ENCODE measurements at places on chromosomes 11 and 22.

DNA sequence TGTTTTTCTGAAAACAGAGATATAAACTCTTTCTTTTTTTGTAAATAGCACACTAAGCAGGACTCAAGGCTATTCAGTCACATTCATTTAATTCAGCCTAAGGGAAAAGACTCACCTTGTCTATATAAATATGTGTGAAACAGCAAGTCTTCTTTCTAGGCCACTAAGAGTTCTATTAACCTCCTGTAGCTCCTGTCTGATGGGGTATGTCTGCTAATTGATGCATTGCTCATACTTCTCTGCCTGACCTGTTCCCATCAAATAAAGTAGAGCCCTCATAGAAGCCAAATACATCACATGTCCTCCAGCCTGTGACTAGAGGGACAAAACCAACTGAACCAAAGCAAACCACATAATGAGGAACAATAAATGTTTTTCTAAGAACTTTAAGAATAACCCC, 68.2 kb downstream of the MSANTD4 start:
- no peak for DNase-seq

DNA sequence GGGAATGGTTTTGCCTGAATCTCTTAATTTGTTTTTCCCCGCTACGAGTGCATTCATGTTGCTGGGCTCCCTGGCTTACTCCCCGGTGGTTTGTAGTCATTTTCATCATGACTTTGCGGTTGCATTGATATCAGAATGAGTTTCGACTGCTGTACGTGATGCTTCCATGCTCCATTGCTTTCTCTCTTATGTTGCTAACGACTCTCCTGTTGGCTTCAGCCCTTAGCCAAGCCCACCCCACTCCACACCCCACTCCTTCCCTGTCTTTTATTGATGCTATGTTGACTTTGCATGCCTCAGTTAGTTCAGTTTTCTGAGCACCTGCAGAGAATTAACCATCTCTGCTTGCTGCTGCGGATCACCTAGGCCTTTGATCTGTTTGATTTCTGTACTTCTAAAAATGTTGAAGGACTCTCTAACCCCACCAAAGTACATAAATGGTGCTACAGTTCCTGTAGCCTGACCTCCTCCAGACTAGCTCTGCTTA, 65.3 kb downstream of the ARFGAP2 start:
- DNase-seq: no peak

GRCh38 chr11:66541892-66542291, 4.0 kb downstream of the ZDHHC24 start:
- DNase-seq: no peak

- peak; percentile 4 for DNase-seq
Measured at GRCh38 chr11:92552942-92553341, 328.3 kb downstream of the FAT3 start.

DNA sequence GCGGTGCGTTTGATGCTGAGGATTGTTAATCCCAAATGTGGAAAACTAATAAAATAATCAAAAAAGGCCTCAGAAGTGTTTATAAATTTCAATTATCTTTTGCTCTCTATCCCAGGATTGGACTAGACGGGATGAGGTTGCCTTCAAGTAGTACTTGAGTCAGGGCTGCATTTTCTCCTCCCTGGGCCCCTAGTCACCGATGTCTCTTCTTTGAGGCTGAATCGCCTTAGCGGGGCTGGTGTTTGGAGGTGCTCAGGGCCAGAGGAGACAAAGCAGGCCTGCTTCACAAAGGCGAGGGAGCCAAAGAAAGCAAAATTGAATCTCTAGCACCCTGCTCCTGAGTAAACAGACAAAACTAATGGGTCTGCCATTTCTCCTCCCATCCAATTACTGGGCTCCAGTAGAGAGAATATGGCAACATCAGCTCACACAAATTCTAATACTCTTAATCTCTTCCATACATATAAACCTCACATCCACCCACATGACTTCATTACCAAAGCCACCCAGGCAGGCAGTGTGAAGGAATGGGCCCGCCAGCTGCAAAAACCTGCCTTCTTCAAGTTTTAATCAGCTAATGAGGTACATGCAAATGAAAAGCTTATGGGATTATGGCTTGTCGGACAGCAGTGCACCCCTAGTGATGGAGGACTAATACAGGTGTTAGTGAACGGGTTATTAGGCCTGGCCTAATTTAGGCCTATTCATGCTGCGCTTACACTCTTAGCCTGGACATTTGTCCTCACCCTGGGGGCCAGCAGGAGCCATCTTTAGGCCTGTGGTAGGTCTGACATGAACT, 52.7 kb upstream of the HTATIP2 start:
- DNase-seq: no peak

- peak; percentile 33 for DNase-seq
Measured at GRCh38 chr11:96207459-96208449, 135.2 kb downstream of the MAML2 start.

GRCh38 chr11:8257003-8257664, 6.5 kb downstream of the LMO1 start:
- DNase-seq: no peak

GRCh38 chr22:43919106-43919973, 4.3 kb upstream of the PNPLA3 start:
- DNase-seq: no peak

DNA sequence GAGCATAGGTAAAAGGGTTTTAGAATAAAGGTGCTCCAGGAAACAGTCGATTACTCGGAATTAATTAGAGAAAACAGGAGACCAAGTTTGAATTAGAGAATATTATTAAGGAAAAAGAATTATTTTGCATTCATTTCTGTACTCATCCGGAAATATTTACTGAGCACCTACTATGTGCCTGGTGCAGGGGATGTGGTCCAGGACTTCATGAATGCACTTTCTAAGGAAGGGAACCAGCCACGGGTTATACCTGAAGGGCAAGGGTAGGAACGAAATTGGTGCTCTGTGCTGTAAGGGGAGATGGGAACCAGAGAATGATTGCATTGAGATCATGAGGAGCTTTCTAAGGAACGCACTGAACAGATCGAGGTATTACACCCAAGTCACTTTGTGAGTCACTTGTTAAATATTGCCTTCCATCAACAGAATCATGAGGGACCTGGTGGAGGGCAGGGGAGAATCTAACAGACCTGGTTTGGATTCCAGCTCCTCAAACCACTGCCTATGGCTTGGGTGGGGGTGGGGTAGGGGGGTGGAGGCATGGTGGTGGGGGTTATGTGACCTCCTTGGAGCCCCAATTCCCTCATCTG, 40.9 kb downstream of the C11orf96 start:
- DNase-seq: no peak

DNA sequence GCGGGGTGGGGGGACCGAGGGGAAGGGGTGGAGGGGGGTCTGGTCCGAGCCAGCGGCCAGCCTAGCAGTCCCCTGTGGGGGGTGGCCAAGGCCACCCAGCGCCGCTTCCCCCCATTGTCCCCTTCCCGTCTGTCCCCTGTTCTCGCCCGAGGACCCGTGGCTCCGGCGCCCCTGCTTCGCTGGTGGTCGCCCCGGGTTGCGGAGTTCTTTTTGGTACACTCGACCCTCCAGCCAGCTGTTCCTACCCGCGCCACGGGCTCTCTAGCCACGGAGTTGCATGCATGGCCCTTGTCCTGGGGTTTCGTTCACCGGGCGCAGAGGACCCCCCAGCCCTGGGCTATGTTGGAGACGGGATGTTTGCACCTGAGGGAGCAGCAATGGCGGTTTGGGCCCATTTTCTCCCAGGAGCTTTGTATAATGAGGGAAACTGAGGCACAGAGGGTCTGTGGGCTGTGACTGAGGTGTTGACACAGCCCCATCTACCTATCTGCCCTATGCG, 489 bp downstream of the RNF214 start:
- DNase-seq: peak; percentile 38

DNA sequence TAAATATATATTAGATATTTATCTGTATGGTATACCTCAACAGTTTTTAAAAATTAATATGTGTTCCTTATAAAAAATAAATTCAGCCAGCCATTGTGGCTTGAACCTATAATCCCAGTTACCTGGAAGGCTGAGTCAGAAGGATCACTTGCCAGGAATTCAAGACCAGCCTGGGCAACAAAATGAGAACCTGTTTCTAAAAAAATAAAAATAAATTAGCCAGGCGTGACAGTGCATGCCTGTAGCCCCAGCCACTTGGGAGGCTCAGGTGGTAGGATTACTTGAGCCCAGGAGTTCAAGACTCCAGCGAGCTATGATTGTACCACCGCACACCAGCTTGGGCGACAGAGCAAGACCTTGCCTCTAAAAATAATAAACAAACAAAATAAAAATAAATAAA, 54.9 kb downstream of the PHF21A start:
- no peak for DNase-seq

GRCh38 chr11:68584097-68584496, 100.2 kb upstream of the GAL start:
- DNase-seq: peak; percentile 75

GRCh38 chr11:120522736-120523135, 11.2 kb downstream of the GRIK4 start:
- DNase-seq: no peak

DNA sequence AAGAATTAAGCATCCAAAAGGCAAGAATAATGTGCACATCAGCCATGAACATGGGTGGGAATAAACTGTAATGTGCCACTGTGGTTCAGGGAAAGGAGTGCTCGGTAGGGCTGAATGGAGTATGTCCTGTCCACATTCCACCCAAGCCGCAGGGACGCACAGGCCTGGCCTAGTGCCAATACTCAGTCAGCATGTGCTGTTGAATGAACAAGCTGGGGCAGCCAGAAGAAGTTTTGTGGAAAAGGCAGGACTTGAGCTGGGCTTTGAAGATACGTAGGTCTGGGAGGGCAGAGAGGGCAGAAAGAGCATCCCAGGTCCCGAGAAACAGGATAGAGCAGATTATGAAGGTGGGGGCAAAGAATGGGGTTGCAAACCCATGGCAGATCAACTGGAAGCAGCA, 60.0 kb upstream of the PLET1 start:
- DNase-seq: no peak

DNA sequence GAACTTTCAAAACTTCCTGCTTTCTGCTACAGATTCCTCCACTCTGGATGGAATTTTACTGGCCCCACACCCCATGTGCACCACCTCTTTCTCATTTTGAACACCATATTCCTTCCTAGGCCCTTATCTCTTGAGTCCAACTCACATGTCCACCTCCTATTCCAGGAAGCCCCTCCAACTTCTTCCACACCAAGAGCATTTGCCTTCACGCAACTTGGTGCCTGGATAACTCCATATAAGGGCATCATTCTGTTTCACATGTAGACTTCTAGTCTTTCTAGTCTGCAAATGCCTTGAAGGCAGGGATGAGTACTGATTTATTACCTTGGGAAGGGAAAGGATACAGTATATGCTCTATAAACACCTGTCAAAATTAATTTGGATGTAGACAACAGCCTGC, 17.5 kb downstream of the GAB2 start:
- DNase-seq: no peak

GRCh38 chr22:47822422-47822821, 1060.0 kb downstream of the TBC1D22A start:
- no peak for DNase-seq

GRCh38 chr11:106690923-106691322, 327.4 kb downstream of the GUCY1A2 start:
- no peak for DNase-seq

DNA sequence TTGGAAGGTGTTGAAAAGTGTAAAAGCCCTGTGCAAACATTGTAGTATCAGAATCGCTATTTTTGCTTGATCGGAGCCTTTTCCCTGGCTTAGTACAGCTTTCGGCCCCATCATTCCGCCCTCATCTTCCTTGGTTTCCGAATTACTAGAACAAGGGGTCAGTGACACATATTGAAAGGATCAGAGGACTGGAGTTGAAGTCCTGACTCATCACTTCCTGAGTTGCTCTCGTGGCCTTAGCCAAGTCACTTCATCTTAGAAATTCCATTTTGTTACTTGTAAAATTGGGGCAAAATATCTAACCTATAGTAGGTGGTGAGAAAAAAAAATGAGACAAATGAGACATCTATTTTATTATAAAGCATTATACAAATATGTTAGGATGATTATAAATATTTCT, 375.0 kb downstream of the NTM start:
- no peak for DNase-seq

- no peak for DNase-seq
Measured at GRCh38 chr22:45977551-45978274, 751 bp upstream of the WNT7B start.

DNA sequence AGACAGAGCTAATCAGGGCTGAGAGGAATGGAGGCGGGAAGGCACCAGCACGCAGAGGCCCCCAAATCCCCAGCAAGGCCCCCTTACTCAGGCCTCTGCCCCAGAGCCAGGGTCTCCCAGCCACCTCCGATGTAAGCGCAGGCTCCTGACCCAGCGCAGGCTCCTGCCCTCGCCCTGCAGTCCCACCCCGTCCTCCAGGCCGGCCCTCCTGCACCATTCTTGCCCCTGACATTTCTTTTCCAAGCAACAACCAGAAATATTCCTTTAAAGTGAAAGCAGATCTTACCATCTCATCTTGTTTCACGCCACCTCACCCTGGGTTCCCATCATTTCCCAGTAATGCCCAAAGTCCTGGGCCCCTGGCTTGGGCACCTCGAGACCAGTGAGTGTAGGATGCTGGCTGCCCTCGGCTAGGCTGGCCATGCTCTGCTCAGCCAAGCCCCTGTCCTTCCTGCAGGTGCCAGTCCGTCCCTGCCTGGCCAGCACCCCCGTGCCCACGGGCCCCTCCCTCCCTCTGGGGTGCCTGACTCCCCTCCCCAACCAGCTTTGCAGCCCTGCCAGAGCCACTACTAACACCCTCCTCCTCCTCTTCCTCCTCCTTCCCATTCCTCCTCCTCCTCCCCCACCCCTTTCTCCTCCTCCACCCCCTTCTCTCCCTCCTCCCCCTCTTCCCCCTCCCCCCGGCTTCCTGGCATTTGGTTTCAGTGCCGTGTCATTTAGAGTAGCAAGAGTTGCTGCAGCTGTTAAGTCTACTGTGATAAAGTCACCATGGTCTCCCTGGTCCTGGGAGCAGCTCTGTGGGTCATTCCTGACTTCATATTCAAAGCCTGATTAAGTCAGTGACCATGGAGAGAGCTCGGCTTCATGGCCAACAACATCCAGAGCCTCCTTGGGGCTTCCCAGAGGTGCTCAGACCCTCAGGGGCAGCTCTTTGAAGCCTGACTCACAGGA, 78.7 kb downstream of the PIWIL3 start:
- DNase-seq: peak; percentile 64

- no peak for DNase-seq
Measured at GRCh38 chr11:119490253-119491006, 67.5 kb upstream of the THY1 start.

- peak; percentile 5 for DNase-seq
Measured at GRCh38 chr11:100581318-100581717, 105.8 kb upstream of the ARHGAP42 start.

- no peak for DNase-seq
Measured at GRCh38 chr11:11074686-11075335, 217.0 kb upstream of the ZBED5 start.

Measured in hematopoietic multipotent progenitor cell treated with erythropoietin and hydrocortisone succinate and interleukin-3 and kit ligand, for 4 days (in vitro differentiated cells).